ENCODE measurements at places on chromosomes 5 and 9.

DNA sequence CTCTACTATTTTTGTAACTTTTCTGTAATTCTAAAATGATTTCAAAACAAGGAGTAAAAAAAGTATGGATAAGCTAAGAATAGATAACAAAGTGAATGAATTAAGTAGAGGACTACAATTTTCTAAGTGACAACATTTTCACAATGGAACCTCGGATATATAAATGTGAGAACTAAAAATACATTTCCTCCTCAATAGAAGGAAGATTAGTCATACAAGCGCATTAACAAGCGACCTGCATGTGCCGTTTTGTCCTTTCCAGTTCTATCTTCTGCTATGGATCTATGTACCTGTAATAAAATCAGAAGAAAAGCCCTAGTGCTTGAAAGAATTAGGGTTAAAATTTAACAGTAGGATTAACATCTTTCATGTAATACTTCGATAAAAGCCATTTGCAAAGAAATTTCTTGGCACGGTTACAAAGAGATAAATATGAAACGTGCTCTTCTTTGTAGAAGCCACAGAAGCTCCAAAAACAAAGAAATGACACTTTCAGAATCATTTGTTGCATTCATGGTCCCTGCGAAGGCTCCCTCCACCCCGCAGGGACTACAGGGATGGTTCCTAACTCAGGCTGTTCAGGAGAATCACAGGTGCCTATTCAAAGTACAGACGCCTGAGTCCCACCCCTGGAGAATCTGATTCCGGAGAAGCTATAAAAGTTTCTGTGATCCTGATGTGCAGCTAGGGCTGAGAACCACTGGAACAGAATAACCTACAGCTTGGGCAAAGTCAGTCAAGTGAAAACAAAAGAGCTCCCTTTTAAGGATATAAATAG is 216.6 kb upstream of the EFNA5 start:
- H3K4me1 ChIP-seq = no peaks in the 10 kb centered on the region
- H3K4me3 ChIP-seq = no peak overlapping the region
- no peaks in the 10 kb centered on the region for H3K36me3 ChIP-seq
- no peak for DNase-seq

GRCh38 chr5:8949908-8950307 is 596.0 kb downstream of the SEMA5A start:
- no peaks in the 10 kb centered on the region for H3K36me3 ChIP-seq
- no peak overlapping the region for H3K27ac ChIP-seq
- no peak for DNase-seq
- no peak overlapping the region for H3K4me3 ChIP-seq
- no peaks in the 10 kb centered on the region for H3K4me1 ChIP-seq
- H3K27me3 ChIP-seq = no peaks in the 10 kb centered on the region

- H3K27ac ChIP-seq = no peak overlapping the region
- peaks cover 3% of the 10 kb centered on the region for H3K27me3 ChIP-seq
- H3K4me3 ChIP-seq = no peak overlapping the region
- H3K4me1 ChIP-seq = no peaks in the 10 kb centered on the region
- no peak for DNase-seq
Observed at GRCh38 chr5:115496936-115497576, 47.5 kb downstream of the FEM1C start.

DNA sequence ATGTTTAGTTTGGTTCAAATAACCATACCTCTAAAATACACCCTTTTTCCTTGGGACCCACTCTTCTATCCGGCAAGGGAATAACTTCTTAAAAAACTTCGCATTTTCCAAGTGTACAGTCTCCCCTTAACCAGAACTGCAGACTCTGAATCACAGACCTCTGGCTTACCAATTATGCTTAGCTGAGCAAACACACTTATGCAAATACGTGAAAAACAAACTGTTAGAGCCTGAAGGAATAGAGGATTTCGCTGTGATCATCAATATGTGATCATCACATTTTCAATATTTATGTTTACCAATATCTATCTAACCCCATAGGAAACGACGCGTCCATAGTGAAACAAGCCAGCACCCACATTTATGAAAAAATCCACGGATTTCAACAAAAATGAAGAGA is 1.3 kb downstream of the LPAR1 start:
- peaks cover 5% of the 10 kb centered on the region for H3K4me1 ChIP-seq
- no peaks in the 10 kb centered on the region for H3K27me3 ChIP-seq
- H3K27ac ChIP-seq = peak overlapping the region; percentile 73
- no peak for DNase-seq
- H3K36me3 ChIP-seq = no peaks in the 10 kb centered on the region
- peak overlapping the region; percentile 73 for H3K4me3 ChIP-seq
